ENCODE measurements at places on chromosomes 7 and 10. TPM values are rescaled to one million over a fixed set of nuclear protein-coding genes. Genes with fewer than 3 reads are reported as not detected.

GRCh38 chr10:73205081-73205480, 37.2 kb downstream of the FAM149B1 start:
- H3K27me3 ChIP-seq, result no peaks in the 10 kb centered on the region
- no peak overlapping the region for H3K4me3 ChIP-seq
- H3K4me1 ChIP-seq, result no peaks in the 10 kb centered on the region
- no peak for DNase-seq
- no peak overlapping the region for H3K27ac ChIP-seq

GRCh38 chr10:85668522-85668921, 698.1 kb downstream of the GRID1 start:
- no peak overlapping the region for H3K4me3 ChIP-seq
- DNase-seq, result no peak
- no peak overlapping the region for H3K27ac ChIP-seq
- H3K27me3 ChIP-seq, result no peaks in the 10 kb centered on the region
- no peaks in the 10 kb centered on the region for H3K4me1 ChIP-seq

DNA sequence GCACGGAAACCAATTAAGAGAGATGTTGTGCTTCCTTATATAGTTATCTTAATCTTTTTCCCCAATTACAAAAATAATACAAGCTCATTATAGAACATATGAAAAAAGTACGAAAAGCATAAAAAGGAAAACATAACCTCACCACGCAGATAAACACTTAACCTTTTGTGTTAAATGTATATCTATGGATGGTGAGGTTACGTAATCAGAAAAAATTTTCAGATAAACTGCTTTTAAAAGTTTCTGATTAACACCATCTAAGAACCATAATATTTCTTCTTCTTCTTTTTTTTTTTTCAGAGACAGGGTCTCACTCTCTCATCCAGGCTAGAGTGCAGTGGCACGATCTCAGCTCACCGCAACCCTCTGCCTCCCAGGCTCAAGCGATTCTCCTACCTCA, 49.2 kb upstream of the SPOCK2 start:
- no peaks in the 10 kb centered on the region for H3K27me3 ChIP-seq
- H3K36me3 ChIP-seq, result peaks cover 18% of the 10 kb centered on the region
- DNase-seq, result no peak
- no peak overlapping the region for H3K4me3 ChIP-seq

DNA sequence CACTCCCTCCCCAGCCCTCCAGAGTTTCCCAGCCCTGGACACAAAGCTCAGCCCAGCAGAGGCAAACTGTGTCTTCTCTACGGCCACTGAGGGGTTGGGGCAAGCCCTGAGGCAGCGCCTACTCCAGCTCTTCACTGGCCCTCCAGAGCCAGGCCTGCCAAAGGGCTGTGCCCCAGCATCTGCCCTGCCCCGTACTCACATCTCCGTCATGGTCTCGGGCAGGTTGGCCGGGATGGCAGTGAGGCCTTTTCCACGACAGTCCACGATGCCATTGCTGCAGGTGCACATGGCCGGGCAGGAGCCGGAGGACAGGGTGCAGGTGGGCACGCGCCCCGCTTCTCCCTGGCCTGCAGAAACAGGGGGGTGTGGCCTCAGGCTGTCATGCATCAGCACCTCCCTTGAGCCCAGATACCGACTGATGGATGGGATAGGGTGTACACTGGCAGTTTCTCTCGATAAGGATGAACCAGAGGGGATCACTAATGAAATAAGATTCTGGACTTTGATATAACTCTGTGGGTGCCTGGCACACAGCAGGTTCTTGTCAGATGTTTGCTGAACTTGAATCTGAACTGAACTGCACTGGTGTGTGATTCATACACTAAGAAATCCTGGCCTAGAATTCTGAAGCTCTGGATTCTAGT, 125.2 kb downstream of the SLIT1 start:
- H3K27ac ChIP-seq, result no peak overlapping the region
- no peaks in the 10 kb centered on the region for H3K4me1 ChIP-seq
- DNase-seq, result no peak

GRCh38 chr10:122466951-122467381, 5.6 kb downstream of the HTRA1 start:
- no peaks in the 10 kb centered on the region for H3K36me3 ChIP-seq
- no peak overlapping the region for H3K4me3 ChIP-seq
- H3K27ac ChIP-seq, result no peak overlapping the region
- H3K4me1 ChIP-seq, result peaks cover 5% of the 10 kb centered on the region

DNA sequence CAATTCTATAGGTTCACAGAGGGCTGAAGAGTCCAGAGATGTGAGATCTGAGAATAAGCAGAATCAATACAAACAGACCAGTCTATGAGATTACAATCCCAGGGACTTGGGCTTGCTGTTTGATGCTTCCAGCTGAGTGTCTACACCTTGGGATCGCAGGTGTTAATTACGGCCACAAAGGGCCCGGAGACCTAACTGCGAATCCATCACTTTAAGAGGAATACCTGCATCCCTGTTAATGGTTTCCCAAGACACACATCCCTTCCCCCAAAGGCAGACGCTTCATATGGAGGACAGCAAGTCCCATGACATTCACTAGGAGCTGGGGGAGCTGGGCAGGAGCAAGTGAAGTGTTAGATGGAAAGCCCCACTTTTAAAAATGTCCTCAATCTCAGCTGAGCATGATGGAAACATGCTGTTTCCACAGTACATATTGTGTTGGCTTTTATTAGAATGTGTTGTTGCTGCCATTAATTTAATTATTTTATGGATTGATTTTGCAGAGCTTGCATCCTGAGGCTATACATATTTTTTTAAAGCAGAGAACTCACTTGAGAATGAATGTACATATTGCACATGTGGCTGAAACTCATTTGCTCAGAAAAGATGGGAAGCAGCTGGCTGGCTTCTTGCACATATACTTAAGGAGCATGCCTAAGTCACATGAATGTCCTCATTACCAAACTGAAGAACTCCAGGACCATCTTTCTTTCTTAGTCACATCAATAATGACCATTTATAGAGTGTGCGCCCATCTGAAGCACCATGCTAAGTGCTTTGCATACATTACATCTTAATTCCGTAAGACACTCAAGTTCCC, 151.3 kb downstream of the NEBL start:
- H3K36me3 ChIP-seq, result no peaks in the 10 kb centered on the region
- no peak overlapping the region for H3K27ac ChIP-seq
- H3K4me3 ChIP-seq, result no peak overlapping the region

DNA sequence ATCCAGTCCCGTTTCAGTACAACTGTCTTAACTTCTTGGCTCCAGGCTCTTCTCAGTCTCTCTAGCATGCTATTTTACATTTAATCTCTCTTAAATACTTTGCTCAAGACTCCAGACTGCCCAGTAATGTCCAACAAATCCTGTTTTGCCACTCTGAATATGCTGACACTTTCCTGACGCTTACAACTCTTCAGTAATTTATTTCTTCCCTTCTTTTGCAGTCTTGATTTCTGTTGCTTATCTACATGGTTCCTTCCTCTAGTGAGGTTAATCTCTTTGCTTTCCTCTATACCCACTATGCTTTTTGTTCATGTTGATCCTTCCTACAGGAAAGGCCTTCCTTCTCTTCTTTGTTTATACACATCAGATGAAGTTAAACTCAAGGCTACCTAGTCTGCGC, 23.7 kb downstream of the UMAD1 start:
- H3K27me3 ChIP-seq, result peaks cover 2% of the 10 kb centered on the region
- no peak overlapping the region for H3K27ac ChIP-seq
- DNase-seq, result no peak
- H3K36me3 ChIP-seq, result peaks cover 6% of the 10 kb centered on the region

DNA sequence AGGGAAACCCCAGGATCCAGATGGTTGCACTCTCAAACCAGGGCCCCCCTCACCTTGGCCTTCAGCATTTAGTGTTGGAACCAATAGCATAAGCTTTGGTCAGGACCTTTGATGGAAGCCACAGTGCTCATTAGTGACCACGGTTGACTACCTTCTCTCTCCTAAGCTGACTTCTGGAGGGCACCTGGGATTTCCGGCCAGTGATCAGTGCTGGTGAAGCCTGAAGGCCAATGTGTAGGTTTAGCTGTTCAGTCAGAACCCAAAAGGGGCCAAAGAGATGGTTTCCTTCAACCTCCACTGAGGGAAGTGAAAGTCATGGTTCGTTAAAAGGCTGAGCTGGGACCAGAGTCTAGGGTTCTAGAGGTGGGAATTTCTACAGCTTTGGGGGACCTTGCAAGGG, 46.4 kb downstream of the TCF7L2 start:
- DNase-seq, result no peak
- H3K4me1 ChIP-seq, result no peaks in the 10 kb centered on the region
- H3K27ac ChIP-seq, result no peak overlapping the region
- H3K4me3 ChIP-seq, result no peak overlapping the region

DNA sequence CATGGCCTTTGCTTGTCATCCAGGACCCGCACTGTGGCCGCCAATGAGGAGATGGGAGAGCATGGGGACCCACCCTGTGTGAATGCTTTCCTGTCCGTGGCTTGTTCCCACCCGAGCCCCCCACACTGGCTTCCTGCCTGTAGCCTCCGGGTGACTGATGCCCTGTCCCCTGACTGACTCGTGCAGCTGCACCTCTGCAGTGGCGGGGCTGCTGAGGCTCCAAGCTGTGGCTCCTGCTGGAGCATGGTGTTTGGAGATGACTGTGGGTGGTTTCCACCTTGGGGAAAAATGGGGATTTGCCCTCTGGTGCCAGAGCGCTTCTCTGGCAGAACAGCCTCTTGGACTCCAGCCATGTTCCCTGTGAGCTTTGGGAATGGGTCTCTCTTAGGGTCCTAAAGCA, 2.1 kb downstream of the CAMK1D start:
- H3K4me3 ChIP-seq, result no peak overlapping the region
- H3K27me3 ChIP-seq, result peaks cover 56% of the 10 kb centered on the region
- no peak for DNase-seq
- no peak overlapping the region for H3K27ac ChIP-seq
- H3K36me3 ChIP-seq, result no peaks in the 10 kb centered on the region
- H3K4me1 ChIP-seq, result peaks cover 31% of the 10 kb centered on the region

- peaks cover 32% of the 10 kb centered on the region for H3K4me1 ChIP-seq
- H3K27me3 ChIP-seq, result no peaks in the 10 kb centered on the region
- no peak overlapping the region for H3K27ac ChIP-seq
- H3K4me3 ChIP-seq, result no peak overlapping the region
- peaks cover 25% of the 10 kb centered on the region for H3K36me3 ChIP-seq
Observed at GRCh38 chr7:821688-822087, 10.6 kb upstream of the SUN1 start.

DNA sequence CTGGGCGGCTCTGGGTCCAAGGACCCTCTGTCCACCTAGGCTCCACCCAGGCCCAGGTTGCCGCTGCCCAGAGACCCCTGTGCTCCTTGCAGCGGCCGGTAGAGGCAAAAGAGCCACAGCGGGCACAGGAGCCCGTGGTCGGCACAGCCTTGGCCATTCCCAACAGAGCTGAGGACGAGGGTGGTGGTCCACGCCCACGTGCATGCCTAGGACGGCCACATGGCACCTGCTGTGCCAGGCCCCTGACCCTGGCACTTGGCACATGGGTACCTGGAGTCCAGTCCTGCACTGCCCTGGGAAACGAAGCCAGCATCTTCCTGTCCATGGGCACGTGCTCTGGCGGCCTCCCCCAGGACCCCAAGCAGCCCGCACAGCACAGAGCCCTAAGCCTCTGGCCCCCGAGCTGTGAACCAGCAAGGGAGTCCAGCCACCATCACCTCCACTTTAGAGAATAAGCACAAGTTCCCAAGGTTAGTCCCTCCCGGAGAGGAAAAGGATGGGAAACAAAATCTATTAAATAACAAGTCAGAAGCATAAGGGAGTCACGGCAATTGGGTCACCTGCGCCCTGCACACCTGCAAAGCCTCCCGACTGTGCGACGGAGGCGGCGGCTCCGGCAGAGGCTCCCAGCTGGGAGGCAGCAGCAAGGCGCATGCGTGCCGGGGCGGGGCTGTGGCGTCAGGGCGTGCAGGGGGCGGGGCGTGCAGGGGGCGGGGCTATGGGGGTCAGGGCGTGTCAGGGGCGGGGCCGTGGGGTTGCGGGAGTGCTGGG, 59.1 kb downstream of the STK32C start:
- H3K27ac ChIP-seq, result no peak overlapping the region
- DNase-seq, result peak; percentile 16
- H3K27me3 ChIP-seq, result no peaks in the 10 kb centered on the region

DNA sequence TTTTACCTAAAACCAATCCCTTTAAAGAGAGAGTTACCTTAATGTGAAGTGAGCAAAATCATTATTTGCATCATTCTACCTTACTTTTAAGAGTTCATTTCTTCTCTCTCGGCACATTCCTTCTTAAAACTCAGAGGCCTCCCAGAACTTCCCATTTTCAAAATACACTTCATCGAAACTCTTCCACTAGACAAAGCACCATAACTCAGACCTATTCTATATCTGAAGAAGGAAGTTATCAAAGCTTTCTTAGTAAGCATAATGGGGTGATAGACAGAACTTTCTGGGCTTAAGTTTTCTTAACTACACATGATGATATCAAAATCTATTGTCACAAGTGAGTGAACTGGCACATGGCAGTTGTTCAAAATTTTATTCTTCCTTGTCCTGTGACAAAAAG, 24.6 kb upstream of the GNAT3 start:
- H3K27me3 ChIP-seq, result no peaks in the 10 kb centered on the region
- no peak overlapping the region for H3K4me3 ChIP-seq
- H3K36me3 ChIP-seq, result no peaks in the 10 kb centered on the region
- no peaks in the 10 kb centered on the region for H3K4me1 ChIP-seq
- DNase-seq, result no peak

DNA sequence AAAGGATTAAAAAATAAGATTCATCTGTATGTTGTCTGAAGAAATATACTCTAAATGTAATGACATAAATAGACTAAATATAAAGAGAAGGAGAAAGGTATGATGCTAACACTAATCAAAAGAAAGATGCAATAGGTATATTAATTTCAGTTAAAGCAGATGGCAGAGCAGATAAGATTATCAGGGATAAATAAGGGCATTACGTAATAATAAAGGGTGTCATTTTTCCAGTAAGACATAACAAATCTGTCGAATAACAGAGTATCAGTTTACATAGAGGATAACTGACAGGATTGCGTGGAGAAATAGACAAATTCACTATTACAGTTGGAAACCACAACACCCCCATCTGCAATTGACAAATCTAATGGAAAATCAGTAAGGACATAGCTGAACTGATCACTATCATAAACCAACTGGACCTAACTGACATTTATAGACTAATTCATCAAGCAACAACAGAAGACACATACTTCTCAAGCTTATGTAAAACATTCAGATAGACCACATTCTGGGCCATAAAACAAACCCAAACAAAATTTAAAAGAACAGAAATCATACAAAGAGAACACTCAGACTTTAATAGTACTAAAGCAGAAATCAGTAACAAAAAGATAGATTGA, 384.1 kb upstream of the COBL start:
- H3K36me3 ChIP-seq, result no peaks in the 10 kb centered on the region
- H3K4me3 ChIP-seq, result no peak overlapping the region
- no peak overlapping the region for H3K27ac ChIP-seq
- DNase-seq, result no peak

- no peaks in the 10 kb centered on the region for H3K36me3 ChIP-seq
- no peaks in the 10 kb centered on the region for H3K27me3 ChIP-seq
- no peak overlapping the region for H3K4me3 ChIP-seq
- no peak for DNase-seq
- no peak overlapping the region for H3K27ac ChIP-seq
Observed at GRCh38 chr7:7964691-7965090, 3.9 kb upstream of the GLCCI1 start.

The SFTPA2 gene
- total RNA-seq, result not detected

The DYDC1 gene
- total RNA-seq, result not detected

The KCNMA1 gene
- not detected for total RNA-seq

The DRGX gene
- not detected for total RNA-seq

The PON3 gene
- total RNA-seq, result not detected
